Skin of body (tissue), 3 donors: ENCODE measurements at places on chromosomes 16 and 17.

- no peak for DNase-seq
Measured at GRCh38 chr16:56847173-56847910, 17.7 kb upstream of the SLC12A3 start.

GRCh38 chr17:83138820-83139219 is 59.4 kb downstream of the METRNL start:
- DNase-seq, result no peak

GRCh38 chr17:49227436-49228261 is 2.9 kb downstream of the PHOSPHO1 start:
- no peak for DNase-seq

GRCh38 chr16:25066426-25066746 is 45.2 kb upstream of the LCMT1 start:
- DNase-seq, result no peak

GRCh38 chr17:6514371-6514770 is 42.0 kb downstream of the PITPNM3 start:
- DNase-seq, result no peak

DNA sequence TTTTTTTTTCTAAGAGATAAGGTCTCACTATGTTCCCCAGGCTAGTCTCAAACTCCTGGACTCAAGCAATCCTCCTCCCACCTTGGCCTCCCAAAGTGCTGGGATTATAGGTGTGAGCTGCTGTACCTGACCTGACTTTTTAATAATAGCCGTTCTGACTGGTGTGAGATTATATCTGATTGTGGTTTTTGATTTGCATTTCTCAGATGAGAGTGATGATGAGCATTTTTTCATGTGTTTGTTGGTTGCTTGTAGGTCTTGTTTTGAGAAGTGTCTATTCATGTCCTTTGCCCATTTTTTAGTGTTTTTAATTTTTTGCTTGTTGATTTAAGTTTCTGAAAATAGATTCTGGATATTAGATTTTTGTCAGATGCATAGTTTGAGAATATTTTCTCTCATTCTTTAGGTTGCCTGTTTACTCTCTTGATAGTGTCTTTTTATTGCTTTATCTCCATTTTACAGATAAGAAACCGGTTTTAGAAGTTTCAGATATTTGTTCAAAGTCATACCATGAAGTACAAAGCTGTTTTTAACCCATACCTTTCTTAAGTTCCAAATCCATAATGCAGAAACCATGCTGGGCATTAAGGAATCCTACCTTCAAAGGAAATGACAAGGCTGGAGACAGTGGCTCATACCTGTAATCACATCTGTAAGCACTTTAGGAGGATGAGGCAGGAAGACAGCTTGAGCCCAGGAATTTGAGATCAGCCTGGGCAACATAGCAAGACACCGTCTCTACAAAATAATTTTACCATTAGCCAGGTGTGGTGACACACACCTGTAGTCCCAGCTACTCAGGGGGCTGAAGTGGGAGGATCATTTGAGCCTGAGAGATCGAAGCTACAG is 168.4 kb upstream of the TBX2 start:
- no peak for DNase-seq

DNA sequence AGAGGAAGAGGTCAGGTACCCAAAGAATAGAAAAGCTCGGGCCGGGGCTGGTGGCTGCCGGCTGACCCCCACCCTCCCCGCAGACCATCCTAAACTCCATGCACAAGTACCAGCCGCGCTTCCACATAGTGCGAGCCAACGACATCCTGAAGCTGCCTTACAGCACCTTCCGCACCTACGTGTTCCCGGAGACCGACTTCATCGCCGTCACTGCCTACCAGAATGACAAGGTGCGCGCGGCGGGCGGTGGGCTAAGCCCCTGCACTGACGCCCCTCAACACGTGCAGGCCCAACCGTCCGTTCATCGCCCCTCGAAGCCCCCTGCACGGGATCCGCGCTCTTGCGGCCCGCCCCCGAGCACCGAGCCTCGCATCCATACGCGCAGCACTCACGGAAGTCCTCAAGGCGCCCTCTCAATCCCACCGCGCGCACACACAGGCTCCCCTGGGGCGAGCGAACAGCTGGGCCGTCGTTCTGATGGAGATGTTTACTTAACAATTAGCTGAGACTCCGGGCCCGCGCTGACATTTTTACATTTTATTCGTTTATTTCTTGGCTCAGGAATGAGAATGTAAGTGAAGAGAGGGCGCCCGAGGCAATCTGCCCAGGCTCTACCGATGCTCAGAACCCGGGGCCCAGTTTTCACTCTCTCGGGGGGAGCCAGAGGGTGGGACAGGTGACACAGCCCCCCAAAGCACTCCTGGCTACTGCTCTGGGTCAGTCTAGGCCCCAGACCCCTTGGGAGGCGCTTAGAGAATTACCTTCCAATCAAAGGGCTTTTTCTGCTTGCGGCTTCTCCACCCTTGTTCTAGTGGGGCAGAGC is 3.5 kb downstream of the TBX2 start:
- DNase-seq, result no peak

- no peak for DNase-seq
Measured at GRCh38 chr17:47704736-47705135, 10.8 kb downstream of the TBKBP1 start.

DNA sequence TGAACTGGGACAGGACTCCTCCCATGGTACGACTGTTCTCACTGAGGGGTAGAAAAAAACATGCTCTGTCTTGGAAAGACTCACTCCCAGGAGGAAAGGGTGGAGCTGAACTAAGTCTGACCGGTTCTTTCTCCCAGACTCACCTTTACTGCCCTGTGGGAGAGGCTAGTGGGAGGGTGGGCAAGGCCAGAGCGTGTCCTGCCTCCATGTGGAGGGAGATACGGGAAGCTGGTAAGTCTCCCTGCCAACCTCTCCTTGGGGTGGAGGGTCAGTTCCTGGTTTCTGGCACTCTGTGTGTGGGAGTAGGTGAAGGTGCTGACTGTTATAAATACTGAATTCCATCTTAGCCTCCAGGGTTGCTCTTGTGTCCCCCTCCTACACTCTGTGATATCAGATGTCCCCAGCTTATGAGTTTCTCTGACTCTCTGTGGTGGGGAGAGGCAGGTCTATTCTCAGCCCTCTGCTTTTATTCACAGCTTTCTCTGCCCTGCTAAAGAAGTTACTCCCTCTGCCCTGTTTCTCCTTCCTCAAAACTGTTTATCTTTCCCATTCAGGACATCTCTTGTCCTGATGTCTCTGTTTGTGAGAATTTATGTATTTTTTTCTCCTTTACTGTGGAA is 26.9 kb upstream of the FAM20A start:
- no peak for DNase-seq

DNA sequence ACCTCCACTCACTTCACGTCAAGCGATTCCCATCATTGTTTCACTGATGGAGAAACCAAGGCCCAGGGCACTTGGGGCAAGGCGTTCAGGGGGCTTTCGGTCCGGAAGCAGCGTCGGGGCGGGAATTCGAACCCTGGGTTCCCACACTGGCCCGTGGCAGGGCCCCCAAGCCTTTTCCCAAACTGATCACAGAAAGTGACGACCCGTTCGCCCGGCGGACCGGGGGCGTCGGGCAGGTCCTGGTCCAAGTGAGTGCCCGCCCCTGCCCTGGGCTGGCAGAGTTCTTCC is 856 bp upstream of the MON1B start:
- DNase-seq, result no peak

- DNase-seq, result no peak
Measured at GRCh38 chr16:11315510-11315909, 29.7 kb upstream of the RMI2 start.

- DNase-seq, result no peak
Measured at GRCh38 chr16:11126399-11127054, 129.5 kb downstream of the SOCS1 start.

GRCh38 chr16:64004116-64004515 is 1117.7 kb downstream of the CDH11 start:
- no peak for DNase-seq

DNA sequence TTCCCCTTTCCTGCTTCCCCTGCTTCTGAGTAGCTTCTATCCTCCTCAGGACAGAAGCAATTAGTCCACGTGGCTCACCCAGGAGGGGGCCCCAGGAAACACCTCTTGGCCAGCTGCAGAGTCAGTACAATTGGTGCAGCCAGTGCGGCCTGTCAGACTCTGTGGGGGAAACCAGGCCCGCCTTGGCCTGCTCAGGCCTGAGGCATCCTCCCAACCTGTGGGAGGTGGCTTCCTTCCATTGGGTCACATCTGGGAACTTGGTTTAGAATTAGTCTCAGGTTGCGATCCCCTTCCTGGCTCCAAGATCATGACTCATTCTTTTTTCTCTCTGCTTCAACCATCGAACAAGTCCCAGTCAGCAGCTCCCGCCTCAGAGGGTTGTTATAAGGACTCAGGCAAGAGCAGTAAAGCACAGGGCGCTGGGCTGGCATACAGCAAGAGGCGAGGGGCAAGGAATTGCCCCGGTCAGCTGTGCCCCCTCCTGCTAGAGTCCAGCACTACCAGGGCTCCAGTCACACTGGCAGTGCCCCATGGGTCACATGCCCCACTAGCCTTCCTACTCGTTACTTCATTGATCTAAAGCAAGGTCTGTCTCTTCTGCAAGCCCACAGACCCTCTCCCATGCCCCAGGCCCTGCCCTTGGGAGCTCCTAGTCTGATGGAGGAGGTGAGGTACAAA is 8.1 kb upstream of the EPX start:
- no peak for DNase-seq

GRCh38 chr17:36212966-36213365 is 2.1 kb downstream of the CCL4L2 start:
- DNase-seq, result no peak
